ENCODE measurements at places on chromosomes 5 and 9.

- no peak for DNase-seq
These were observed 612.1 kb downstream of the EBF1 start for GRCh38 chr5:158487664-158488063.

DNA sequence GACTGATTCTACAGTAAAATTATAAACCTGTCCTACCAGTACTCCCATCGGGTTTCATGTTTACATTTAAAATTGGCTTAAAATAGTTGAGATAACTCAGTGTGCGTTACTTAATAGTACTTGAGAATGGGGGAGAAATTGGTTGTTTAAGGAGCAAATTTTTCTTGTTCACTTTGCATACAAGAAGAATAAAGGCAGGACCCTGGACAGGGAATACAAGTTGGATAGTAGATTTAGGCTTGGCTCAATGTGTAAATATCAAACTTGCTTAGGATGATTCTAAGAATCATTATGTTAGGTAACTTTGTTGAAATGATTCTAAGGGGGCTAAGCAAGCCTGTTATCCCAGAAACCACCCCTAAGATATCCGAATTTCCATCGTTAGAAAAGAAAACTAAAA lies 448.4 kb upstream of the TLE4 start:
- no peak for DNase-seq

- DNase-seq, result no peak
These were observed 83.2 kb downstream of the WNK2 start for GRCh38 chr9:93267091-93267541.

- no peak for DNase-seq
These were observed 589.1 kb downstream of the ZNF608 start for GRCh38 chr5:124157320-124157719.

- no peak for DNase-seq
These were observed 191.1 kb downstream of the AP3B1 start for GRCh38 chr5:78103232-78103918.

GRCh38 chr9:113909421-113909820 lies 33.3 kb downstream of the ZNF618 start:
- no peak for DNase-seq

- DNase-seq, result no peak
These were observed 7.4 kb downstream of the REEP5 start for GRCh38 chr5:112914584-112914983.

- no peak for DNase-seq
These were observed 41.9 kb downstream of the SYK start for GRCh38 chr9:90843525-90843924.

GRCh38 chr5:92562065-92562464 lies 1019.0 kb downstream of the NR2F1-AS1 start:
- no peak for DNase-seq

DNA sequence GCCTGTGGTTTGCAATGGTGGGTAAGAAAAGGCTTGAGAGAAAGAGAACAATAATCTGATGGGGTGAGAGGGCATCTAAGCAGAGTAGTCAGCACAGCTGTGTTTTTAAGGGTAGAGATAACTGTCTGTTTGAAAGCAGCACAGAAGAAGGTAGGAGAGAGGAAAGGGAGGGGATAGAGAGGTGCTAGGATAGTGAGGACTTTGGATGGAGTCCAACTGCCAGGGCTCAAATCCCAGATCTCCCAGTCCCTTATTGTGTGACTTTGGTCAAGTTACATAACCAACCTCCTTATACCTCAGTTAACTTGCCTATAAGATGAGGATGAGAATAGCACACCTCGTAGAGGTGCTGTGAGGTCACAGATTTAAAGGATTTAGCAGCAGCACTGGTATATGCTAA lies 55.6 kb downstream of the GPR21 start:
- DNase-seq, result no peak

DNA sequence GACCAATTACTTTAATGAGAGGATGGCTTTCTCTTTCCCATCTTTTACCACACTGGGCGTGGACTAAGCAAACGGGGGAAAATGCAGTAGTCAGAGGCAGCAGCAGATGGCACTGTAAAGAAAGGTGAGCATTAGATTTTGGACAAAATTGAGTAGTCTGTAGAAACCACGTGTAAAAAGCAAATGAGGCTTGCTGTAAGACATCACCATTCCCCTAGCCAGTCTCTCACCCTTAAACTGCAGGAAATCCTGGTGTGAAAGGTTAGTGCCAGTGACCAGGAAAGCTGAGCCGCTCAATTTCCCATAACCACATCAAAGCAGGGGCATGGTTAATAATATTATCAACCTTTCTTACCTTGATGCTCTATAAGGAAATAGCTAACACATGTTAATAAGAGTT lies 31.8 kb downstream of the SPATA31C2 start:
- peak; percentile 38 for DNase-seq

GRCh38 chr9:127166651-127167524 lies 44.5 kb upstream of the ANGPTL2 start:
- peak; percentile 27 for DNase-seq

- DNase-seq, result no peak
These were observed 312.4 kb downstream of the ARL15 start for GRCh38 chr5:53997736-53998627.

- DNase-seq, result no peak
These were observed 8.9 kb downstream of the SRP19 start for GRCh38 chr5:112869948-112870347.

Measured in activated CD4-positive, alpha-beta T cell treated with anti-CD3 and anti-CD28 coated beads for 36 hours (primary cell).